ENCODE measurements at places on chromosomes 11 and 22.

GRCh38 chr11:130765951-130766649 is 150.2 kb downstream of the SNX19 start:
- no peak for DNase-seq

DNA sequence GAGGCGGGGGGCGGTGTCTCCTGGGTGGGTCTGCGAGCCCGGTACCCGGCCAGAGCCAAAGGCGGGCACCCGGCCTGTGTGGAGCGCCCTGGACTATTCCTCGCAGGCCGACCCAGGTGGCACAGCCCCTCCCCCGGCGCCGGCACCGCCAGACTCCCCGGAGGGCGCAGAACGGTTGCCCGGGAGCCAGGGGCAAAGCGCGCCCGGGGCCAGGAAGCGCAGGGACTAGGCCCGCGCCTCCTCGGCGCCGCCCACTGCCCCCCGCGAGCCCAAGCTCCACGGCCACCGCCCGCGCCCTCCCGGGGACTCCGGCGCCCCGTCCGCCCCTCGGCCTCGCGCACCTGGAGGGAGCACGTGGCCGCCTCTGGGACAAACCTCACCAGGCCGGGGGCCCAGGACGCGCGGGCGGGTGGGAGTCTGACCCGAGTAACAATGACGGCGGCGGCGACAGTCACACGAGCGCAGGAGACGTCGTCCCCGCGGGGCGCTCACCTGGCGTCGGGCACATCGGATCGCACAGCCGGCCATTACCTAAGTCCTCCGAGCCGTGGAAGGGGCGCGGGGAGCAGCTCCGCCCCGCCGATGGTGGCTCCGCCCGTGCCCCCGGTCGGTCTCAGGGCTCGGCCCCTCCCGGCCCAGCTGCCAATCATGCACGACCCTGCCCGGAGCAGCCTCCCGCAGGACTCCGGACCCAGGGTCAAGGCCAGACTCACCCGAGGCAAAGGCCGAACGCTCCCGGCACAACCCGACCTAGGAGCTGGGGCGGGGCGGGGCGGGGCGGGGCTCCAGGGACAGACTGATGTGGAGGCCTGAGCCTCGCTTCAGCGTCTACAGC is 7.4 kb downstream of the PLXNB2 start:
- no peak for DNase-seq

GRCh38 chr11:27013781-27014361 is 20.0 kb downstream of the FIBIN start:
- no peak for DNase-seq

- DNase-seq, result no peak
Observed at GRCh38 chr22:30910358-30910757, 58.2 kb downstream of the MORC2 start.
